ENCODE measurements at places on chromosomes 7 and 10.

DNA sequence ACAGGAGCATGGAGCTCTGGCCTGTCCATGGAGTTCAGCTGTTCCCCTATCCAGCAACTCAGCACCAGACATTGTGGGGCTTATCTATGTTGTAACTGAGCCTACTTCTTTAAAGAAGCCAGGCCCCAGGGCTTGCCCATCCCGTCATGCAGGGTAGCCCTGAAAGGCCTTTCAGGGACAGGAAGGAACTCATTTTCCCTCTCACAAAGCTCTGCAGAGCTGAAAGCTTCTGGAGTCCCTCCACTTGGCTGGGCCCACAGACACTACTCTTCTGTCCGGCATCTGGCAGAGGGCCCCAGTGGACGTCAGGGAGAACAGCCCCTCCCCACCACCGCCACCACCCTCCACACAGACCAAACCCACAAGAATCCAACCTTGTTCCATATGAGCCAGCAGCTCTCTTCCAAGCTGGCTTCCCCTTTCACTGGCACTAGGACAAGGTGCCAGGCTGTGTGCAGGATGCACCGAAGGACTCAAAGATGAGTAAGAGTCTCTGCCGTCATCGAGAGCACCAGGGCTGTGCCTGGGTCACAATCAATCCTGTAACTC lies 33.1 kb downstream of the DENND2A start:
- no peak for DNase-seq

GRCh38 chr10:124746992-124747391 lies 2.8 kb upstream of the FAM53B start:
- no peak for DNase-seq

- DNase-seq, result no peak
These were observed 114.1 kb upstream of the PDLIM1 start for GRCh38 chr10:95404864-95405263.

DNA sequence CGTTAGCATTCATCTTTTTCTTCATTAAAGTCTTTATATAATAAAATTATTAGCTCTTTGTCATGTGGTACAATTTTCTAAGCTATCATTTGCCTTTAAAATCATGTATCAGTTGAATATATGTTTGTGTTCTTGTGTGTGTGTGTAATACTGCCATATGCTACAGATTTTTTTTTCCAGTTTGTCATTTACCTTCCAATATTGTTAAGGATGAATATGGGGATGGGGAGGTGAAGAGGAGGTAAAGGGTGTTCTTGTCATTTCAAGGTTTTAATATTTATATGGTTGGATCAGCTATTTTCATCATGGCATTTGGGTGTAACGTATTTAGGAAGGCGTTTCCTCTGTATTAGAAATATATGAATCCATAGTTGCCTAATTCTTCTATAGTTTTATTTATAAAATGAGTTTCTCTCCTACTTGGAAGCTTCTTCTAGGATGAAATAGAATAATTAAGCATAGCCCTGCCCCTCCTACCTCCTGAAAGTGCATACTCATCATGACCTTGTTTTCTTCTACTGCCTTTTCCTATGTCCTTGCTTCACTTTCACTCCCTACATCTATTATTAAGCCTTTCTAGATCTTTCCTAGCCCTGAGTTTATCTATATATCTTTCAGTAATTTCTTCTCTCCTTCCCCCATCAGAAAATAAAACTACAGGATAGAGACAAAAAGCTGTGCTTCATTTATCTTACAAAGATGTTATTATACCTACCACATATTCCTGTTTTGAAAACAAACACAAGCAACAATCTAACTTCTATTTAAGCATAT lies 25.1 kb downstream of the RAB18 start:
- no peak for DNase-seq

DNA sequence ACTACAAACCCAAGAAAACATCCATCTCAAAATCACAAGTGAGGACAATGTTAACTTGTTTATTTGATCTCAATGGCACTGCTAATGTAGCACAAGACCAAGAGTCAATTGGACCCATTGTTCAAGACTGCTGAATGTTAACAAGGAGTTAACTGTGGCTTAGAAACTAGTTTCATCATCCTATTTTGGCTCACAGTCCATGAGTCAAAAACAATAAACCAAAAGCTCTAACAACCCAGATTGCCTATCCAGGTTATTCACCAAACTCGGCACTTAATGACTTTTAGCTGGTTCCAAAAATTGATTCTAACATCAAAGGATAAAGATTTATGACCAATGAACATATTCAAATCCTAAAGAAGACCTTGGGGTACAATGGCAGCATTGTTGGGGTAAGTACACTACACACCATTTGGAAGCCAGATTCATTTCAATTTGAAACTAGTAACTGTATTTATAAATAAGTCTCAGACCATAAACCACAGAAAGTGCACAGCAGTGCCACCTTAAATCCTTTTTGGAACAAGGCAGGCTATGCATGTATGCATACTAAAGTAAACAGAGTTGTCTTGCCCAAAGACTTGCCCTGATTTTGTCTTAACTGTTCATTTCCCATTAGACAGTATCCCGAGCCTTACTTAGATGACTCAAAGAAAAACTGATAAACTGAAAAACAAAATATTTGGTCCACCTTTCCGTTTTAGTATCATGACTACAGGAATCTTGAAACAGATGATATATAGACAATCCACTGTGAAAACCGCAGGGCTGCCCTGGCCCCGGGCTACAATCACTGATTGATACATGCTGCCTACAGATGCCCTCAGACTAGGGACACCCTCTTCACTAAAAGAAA lies 84.5 kb downstream of the SRPK2 start:
- DNase-seq, result no peak

- no peak for DNase-seq
These were observed 59.3 kb upstream of the IL6 start for GRCh38 chr7:22667562-22668239.

- no peak for DNase-seq
These were observed 41.6 kb upstream of the RASGEF1A start for GRCh38 chr10:43308515-43308914.

GRCh38 chr7:33591490-33591889 lies 313.8 kb upstream of the BMPER start:
- DNase-seq, result no peak

GRCh38 chr10:60820093-60820754 lies 41.9 kb downstream of the CDK1 start:
- DNase-seq, result no peak

- no peak for DNase-seq
These were observed 4.4 kb downstream of the GPR37 start for GRCh38 chr7:124761164-124761715.

GRCh38 chr10:77964811-77965210 lies 38.3 kb upstream of the DLG5 start:
- DNase-seq, result no peak

DNA sequence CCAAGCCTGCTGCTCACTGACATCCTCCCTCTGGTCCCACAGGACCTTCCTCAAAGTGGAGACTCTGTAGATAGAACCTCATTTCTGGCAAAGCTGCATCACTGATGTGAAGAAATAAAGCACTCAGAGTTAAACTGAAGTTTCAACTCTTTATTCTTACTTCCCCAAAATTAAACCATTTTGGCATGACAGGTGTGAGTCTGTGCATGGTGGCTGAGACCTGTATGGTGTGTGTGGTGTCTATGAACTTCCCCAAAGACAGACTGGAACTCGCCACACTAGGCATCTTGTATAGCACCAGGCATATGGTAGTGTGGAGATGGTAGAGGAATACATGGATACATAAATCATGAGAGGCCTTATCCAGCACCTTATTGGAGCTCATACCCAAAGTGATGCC lies 6.6 kb upstream of the WDFY4 start:
- no peak for DNase-seq

DNA sequence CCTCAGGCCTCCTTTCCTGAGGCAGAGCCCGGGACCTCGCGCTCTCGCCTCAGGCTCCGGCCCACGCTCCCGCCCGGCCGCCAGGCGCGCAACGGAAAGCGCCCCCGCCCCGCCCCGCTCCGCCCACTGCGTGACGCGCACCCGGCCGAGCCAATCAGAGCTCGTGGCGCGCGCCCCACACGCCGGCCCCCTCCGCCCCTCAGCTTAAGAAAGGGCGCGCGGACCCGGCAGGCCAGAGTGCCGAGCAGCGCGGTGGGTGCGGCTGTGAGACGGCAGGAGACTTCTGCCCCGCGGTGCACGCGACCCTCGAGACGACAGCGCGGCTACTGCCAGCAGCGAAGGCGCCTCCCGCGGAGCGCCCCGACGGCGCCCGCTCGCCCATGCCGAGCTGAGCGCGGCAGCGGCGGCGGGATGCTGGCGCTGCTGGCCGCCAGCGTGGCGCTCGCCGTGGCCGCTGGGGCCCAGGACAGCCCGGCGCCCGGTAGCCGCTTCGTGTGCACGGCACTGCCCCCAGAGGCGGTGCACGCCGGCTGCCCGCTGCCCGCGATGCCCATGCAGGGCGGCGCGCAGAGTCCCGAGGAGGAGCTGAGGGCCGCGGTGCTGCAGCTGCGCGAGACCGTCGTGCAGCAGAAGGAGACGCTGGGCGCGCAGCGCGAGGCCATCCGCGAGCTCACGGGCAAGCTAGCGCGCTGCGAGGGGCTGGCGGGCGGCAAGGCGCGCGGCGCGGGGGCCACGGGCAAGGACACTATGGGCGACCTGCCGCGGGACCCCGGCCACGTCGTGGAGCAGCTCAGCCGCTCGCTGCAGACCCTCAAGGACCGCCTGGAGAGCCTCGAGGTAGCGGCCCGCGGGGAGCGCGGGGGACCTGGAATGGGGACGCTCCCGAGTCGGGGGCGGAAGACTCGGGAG lies at the start of gene NPTX2:
Gene NPTX2, plus strand, starts transcription at position 235 of the 909 bp plus-strand sequence. Its CDS starts 177 bp downstream, at position 412.
- no peak for DNase-seq

GRCh38 chr10:34145715-34146114 lies 669.4 kb downstream of the PARD3 start:
- DNase-seq, result no peak

GRCh38 chr10:126904516-126904817 lies 761 bp upstream of the DOCK1 start:
- no peak for DNase-seq

GRCh38 chr7:45131891-45132290 lies 20.4 kb upstream of the TBRG4 start:
- no peak for DNase-seq
